ENCODE measurements at places on chromosomes 6 and 20.

DNA sequence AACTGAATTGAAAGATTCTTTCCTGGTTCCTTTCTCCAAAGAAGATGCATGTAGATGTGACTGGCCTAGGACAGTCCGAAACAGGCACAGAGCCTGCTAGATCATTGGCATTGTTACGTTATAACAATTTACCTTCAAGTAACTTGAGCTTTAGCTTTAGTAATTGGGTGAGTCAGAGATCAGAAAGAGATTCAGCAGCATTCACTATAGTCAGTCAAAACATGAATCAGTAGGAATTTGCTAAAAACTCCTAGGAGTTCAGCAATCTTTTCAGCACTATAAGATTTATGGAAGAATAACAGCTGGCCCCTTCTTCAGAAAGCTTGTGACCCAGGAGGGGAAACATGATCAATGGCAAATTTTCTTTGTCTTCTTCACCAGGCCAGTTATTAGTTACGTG lies 281.7 kb upstream of the PRDM1 start:
- no peak for DNase-seq

- DNase-seq, result no peak
Observed at GRCh38 chr20:11156922-11157321, 483.1 kb upstream of the JAG1 start.

- DNase-seq, result no peak
Observed at GRCh38 chr6:144544266-144544830, 259.2 kb downstream of the UTRN start.

DNA sequence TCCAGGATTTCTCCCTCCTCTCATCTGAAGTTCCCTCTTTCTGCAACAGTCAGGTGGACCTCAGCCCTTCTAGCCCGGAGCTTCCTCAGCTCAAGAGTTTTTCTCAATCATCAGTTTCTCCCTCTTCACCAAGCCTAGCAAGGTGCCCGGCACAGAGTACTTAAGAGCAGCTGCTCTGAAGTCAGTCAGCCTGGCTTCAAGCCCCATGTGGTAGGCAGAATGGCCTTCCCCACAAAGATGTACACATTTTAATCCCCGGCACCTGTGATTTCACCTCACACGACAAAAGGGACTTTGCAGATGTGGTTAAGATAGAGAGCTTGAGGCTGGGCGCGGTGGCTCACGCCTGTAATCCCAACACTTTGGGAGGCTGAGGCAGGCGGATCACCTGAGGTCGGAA lies 15.1 kb upstream of the RBPJL start:
- no peak for DNase-seq

GRCh38 chr20:57895161-57895855 lies 185.5 kb upstream of the PMEPA1 start:
- DNase-seq, result no peak

GRCh38 chr6:26420688-26421171 lies 18.7 kb downstream of the BTN3A1 start:
- DNase-seq, result no peak

DNA sequence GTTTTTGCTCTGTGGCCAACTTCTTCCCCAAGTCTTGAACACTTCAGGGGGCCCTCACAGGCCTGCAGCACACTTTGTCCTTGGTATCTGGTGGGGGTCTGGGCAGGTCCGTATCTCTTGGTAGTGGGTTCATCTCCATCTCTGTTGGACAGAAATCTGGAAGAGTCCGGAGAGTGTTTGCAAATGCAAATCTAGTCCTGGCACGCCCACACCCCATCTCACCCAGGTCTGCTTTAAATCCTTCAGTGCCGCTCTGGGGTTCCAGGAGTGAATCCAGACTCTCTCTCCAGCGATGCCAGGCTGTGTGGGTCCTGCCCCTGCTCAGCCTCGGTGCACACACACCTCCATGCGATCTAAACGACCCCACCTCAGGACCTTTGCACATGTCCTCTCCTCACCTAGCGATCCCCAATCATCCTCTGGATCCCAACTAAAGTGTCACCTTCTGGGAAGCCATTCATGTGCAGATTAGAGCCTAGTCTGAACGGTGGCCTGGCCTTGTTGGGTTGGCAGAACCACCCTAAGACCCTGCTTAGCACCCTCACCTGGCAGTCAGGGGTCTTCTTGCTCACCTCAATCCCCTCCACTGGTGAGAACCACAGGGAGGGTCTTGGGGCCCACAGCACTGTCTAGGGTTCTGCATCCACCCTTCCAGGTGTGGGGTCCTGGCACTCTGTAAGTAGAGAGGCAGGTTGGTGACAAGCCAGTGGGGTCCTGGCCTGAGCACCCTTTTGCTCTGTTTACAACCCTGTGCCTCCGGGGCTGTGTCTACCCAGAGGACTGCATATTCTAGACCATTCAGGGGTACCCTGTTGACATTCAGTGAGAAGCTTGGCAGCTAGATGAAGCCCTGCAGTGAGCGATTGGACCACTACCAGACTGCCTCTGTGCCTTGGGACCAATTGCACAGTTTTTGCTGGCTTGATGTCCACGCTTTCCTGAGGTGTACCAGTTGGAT lies 100.8 kb downstream of the SYCP2 start:
- DNase-seq, result no peak

DNA sequence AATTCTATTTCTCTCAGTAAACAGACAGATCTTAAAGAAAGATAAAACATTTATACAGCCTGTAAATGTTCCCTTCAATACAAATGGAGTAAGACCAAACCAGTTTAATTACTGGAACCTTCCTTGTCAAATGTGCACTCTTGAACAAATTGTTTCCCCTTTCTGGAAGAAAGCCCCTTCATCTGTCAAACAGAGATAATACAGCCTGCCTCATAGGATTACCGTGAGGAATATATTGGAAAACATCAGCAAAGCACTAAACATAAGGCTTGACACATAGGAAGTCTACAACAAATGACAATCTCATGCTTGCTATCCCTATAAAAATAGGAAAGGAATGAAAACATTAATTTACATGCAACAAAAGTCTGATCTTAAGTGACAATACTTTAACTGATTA lies 173.8 kb downstream of the PTPRK start:
- no peak for DNase-seq

- no peak for DNase-seq
Observed at GRCh38 chr6:71326611-71327010, 38.0 kb downstream of the OGFRL1 start.
